ENCODE measurements at places on chromosomes 13 and 19. TPM values are rescaled to one million over a fixed set of nuclear protein-coding genes. Genes with fewer than 3 reads are reported as not detected.

LYPD3 gene
- total RNA-seq, result 0.33 TPM

LGALS7B gene
- not detected for total RNA-seq

SIGLEC14 gene
- not detected for total RNA-seq

CEACAM3 gene
- not detected for total RNA-seq

RINL gene
- total RNA-seq, result 21.0 TPM

MEIS3 gene
- 8.6 TPM for total RNA-seq

IQCN gene
- 0.13 TPM for total RNA-seq

HSPB6 gene
- total RNA-seq, result 0.82 TPM

SBK3 gene
- 0.33 TPM for total RNA-seq
